Ovary (tissue), 10 donors: ENCODE measurements at places on chromosomes 6 and 20. TPM values are rescaled to one million over a fixed set of nuclear protein-coding genes. Genes with fewer than 3 reads are reported as not detected.

OOEP gene
- not detected for total RNA-seq

TSPO2 gene
- total RNA-seq = not detected

RSPO3 gene
- total RNA-seq = not detected

- H3K27me3 ChIP-seq = no peaks in the 10 kb centered on the region
- peak overlapping the region; percentile 94 for H3K27ac ChIP-seq
- H3K36me3 ChIP-seq = no peaks in the 10 kb centered on the region
- DNase-seq = peak; percentile 59
Measured at GRCh38 chr20:37315452-37316110, 26.1 kb downstream of the MANBAL start.

DNA sequence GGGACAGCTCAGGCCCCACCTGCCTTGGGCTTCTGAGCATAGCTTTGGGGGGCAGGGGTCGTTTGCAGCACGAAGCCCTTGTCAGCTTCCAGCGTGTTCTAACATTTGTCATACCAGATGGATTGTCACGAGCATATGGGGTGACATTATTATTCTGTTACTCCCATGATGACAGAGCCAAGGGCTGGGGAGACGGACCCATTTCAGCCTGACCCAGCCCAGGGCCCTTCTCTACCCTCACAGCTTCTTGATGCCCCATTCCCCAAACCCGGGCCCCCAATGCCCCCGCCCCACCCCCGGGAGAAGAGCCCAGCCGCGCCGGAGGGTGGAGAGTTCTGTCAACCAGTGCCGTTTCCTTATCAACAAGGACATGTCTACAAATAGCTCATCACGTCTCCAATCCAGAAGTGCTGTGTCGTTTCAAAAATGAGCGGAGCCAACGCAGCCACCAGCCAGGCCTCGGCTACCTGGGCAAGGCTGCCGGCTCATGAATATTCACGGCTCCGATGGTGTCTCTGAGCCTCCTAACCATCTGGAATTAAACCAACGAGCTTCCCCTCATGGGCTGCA is 9.6 kb upstream of the CHRNA4 start:
- H3K4me3 ChIP-seq = no peak overlapping the region
- no peaks in the 10 kb centered on the region for H3K36me3 ChIP-seq
- DNase-seq = no peak
- H3K27ac ChIP-seq = no peak overlapping the region
